ENCODE measurements at places on chromosomes 6 and 20.

GRCh38 chr6:3631186-3631585, 120.3 kb downstream of the PXDC1 start:
- DNase-seq, result no peak

DNA sequence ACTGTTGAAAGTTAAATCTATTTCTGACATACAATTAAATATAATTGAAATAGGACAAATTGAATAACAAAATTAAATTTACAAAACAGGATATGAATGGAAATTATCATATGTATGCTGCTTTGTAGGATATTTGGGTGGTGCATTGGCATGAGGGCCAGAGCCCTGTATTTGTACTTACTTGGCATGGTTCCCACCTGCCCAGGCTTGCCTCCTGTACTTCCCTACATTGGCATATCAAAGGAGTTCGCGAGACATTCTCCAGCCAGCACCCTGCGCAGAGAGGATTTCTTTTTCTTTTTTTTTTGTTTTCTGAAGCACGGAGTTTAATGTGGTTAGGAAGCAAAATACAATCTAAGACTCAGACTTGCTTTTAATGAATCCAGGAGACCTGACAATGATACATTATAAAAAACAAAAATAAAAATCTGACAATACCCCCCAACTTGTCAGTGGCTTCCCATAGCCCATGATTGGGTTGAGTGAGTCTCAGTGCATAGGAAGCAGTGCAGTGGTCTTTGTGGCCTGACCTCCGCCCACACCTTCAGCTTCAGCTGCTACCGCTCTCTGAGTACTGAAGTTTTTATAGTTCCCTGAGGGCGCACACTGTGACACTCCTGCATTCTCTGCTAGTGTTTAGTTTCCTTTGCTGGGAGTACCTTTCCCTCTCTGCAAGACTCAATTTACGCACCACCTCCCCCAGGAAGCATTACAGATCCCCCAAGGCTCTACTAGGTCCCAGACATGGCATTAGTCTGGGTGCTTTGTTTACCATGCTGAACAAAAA, 440.8 kb downstream of the UTRN start:
- DNase-seq, result no peak

GRCh38 chr6:125759184-125759902, 9.9 kb downstream of the HEY2 start:
- DNase-seq, result no peak

- DNase-seq, result no peak
Measured at GRCh38 chr20:56518126-56518525, 6.4 kb upstream of the FAM209A start.

DNA sequence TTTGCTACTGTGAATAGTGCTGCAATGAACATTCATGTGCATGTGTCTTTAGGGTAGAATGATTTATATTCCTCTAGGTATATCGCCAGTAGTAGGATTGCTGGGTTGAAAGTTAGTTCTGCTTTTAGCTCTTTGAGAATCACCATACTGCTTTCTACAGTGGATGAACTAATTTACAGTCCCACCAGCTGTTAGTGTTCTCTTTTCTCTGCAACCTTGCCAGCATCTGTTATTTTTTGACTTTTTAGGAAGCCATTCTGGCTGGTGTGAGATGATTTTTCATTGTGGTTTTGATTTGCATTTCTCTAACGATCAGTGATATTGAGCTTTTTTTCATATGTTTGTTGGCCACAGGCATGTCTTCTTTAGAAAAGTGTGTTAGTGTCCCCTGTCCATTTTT, 40.0 kb downstream of the PLG start:
- no peak for DNase-seq

DNA sequence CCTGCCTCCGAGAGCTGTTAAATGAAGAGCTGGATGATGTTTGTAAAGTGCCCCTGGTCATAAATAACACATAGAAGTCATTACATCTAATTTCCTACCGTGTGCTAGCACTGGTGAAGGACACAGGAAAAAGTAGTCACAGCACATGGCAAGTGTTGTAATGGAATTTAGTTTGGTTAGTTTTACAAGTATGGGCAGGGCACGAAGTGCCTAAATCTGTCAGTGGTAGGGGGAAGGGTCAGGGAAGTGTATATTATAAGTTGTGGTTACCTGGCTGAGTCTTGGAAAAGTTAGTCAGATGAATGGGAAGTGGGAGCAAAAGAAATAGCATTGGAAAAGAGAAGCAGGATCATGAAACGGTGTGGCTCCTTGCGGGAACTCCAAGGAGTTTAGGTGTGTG, 1.6 kb downstream of the RIPPLY2 start:
- DNase-seq, result no peak

GRCh38 chr6:19697744-19698290, 139.4 kb upstream of the ID4 start:
- no peak for DNase-seq

- no peak for DNase-seq
Measured at GRCh38 chr20:39528436-39528835, 566.3 kb downstream of the DHX35 start.

GRCh38 chr20:41176711-41177552, 39.6 kb downstream of the PLCG1 start:
- DNase-seq, result no peak

DNA sequence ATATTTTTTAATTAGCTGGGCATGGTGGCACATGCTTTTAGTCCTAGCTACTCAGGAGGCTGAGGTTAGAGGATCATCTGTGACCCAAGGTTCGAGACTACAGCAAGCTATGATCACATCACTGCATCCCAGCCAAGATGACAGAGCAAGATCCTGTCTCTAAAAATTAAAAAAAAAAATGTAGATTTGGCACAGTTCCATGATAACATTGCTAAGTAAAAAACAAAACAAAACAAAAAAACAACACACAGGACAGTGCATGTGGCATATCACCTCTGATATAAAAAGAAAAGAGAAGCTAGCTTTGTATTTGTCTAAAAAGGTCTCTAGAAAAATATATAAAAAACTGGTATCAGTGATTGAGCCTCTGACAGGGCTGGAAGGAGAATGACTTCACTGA, 24.6 kb downstream of the RNF24 start:
- DNase-seq, result no peak

GRCh38 chr6:28948782-28949486, 25.1 kb upstream of the TRIM27 start:
- no peak for DNase-seq

GRCh38 chr20:38932457-38933120, 6.4 kb downstream of the FAM83D start:
- DNase-seq, result no peak

GRCh38 chr20:62219101-62219991, 732 bp downstream of the HRH3 start:
- no peak for DNase-seq

DNA sequence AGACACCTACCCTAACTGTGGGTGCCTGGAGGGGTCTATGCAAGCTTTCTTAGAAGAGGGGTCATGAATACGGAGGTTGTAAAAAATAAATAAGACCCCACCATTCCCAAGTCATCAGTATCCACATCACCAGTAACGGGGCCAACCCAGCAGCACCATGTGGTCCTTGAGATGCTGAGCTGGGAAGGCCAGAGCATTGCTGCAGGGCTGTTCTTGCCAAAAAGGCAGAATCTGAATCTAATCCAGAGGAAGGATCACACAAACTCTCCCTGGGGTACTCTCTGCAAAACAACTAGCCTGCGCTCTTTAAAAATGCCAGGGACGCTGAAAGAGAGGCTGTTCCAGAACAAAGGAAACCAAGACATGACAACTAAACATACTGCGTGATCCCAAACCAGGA, 43.2 kb downstream of the SSR1 start:
- no peak for DNase-seq

Measured in stimulated activated CD4-positive, alpha-beta T cell treated with anti-CD3 and anti-CD28 coated beads, Interleukin-2, amount 100 ng/mL, for 4 hours (primary cell).